Cardiac fibroblast (primary cell): ENCODE measurements at places on chromosomes 12 and 14.

DNA sequence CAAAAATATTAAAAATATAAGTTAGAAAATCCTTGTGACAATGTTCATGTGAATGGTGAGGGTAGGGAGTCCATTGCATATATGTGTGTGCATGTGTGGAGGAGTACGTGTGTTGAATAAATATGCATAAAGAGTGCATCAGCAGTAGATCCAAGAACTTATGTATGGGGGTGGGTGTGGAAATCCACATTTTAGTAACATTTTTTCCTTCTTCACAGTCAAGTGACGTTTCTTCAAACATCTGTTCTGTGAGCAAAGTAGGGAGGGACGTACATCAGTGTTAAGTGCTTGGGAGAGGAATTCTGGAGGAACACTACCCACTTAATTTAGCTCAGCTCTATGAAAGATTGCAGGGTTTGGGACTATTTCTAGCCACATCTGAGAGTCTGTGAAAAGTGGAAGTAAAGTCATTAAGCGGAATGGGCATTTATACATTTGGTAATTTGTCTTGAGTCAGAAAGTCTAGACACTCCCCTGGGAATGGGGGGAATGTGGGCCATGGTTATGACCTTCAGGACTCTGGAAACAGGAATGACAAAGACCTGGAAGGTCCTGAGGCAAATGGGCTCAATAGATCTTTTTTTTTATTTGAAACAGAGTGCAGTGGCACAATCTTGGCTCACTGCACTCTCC, 156.4 kb upstream of the PLXNC1 start:
- DNase-seq, result peak; percentile 5

DNA sequence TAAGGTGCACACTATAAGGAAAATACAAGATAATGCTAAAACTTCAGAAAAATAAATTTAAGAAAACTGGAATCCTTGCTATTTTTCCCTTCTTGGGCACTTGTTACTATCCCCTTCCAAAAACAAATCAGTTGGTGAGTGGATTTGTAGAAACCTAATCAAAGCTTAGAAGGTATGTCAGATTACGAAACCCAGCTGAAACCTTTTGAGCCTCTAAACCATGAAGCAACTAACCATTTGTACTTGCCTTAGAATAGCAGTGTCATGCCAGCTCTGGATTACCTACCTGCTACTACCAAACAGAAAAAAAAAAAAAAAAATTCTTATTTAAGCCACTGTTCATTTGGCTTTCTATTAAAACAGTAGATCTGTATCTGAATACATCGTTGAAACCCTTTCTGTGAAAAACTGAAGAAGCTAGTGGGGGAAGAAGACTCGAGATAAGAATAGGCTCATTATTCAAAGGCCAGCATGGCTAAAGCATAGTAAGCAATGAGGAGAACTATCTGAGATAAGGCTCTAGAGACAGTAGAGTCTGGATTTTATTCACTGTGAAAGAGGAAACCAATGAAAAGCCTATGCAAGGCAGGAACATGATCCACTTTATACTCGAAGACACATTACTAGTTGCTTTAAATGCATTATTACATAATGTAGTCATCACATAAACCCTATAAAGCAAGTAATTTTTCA, 30.2 kb downstream of the OSBPL8 start:
- DNase-seq, result no peak

GRCh38 chr14:61516118-61516743, 179.1 kb upstream of the HIF1A start:
- peak; percentile 66 for DNase-seq

DNA sequence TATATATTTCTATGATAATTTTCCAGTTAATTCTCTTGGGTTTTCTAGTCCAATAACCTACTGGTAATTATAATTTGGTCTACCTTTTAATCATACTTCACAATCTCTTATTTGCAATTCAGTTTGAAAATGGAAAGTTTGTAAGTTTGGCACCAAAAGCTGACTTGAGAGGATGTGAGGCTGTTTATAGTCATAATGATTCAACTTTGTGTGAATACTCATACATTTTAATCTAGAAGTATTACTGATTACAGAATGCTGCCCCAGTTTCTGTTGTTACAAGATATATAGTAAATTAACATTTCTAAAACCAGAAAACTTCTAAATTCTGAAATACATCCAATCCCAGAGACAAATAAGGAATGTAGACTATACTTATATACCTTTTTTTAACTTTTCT, 158.2 kb downstream of the SLC38A4 start:
- peak; percentile 62 for DNase-seq

GRCh38 chr14:100658181-100658886, 68.4 kb upstream of the DLK1 start:
- DNase-seq, result no peak

GRCh38 chr12:65941388-65941787, 117.1 kb downstream of the HMGA2 start:
- DNase-seq, result peak; percentile 86

- DNase-seq, result no peak
These were observed 57.7 kb upstream of the DLK1 start for GRCh38 chr14:100669011-100669412.

GRCh38 chr12:1056390-1056789, 65.4 kb downstream of the ERC1 start:
- no peak for DNase-seq

DNA sequence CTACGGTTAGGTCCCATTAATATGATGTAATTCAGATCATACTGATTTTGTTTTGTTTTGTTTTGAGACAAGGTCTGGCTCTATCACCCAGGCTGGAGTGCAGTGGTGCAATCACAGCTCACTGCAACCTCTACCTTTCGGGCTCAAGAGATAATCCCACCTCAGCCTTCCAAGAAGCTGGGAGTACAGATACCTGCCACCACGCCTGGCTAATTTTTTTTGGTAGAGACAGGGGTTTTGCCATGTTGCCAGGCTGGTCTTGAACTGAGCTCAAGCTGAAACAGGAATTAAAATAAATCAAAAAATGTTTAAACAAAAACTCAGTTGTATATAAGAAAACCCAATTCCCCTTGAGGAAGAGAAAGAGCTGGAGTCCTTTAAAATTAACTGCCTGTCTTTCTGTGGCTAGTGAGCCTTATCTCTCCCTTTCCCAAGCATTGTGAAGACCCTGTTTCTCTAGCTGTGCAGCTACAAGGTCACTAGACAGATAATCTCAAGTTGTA, 17.7 kb upstream of the ANAPC7 start:
- DNase-seq, result no peak

DNA sequence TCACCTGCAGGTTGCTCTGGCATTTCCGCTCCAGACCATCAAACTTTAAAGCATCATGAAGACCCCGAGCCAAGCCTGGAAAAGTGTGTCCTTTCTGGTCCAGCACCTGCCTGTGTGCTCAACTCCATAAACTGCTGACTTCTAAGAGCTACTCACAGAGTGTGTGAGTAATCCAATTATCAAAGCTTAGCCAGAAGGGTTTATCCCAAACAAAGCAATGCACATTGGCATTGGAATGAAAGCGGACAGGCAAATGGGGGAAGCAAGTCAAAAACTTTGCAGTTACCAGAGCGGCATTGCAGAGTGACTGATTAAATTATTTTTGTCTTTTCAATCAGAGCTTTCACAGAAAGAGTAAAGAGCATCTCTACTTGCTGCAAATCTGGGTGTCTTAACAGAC, 1262.4 kb upstream of the SEL1L start:
- DNase-seq, result no peak

GRCh38 chr14:89312932-89313331, 104.1 kb downstream of the FOXN3 start:
- no peak for DNase-seq

DNA sequence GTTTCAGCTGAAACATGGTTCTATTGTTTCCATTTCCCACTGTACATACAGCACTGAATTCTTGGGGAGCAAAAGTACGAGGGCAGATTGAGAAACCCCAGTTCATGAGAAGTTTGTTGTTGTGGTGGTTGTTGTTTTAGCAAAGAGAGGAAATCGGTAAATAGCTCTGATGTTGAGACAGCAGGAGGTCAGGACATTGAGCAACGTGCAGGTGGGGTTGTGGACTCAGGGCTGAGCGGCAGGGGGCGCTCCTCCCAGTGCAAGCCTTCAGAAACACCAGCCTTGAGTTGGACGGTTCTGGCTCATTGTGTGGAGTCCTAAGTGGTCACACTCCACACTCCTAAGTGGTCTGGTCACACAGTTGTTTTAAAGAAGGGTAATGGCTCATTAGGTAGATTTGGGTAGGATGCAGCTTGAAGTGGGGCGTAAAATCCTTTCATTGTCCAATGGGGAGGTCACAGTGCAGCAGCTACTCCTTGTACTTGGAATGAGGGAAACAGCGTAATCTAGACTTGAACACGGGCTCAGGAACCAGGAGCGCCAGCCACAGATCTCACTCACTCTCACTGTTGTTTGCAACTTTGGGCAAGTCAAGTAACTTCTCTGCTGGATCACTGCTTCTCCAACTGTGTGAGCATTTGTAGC, 14.5 kb upstream of the PWP1 start:
- DNase-seq, result peak; percentile 22

- peak; percentile 40 for DNase-seq
These were observed 185.6 kb downstream of the EPS8 start for GRCh38 chr12:15603474-15604085.

GRCh38 chr12:64029013-64029857, 184.7 kb downstream of the SRGAP1 start:
- DNase-seq, result peak; percentile 81

- DNase-seq, result no peak
These were observed 73.3 kb downstream of the NDUFA12 start for GRCh38 chr12:94930216-94930654.

DNA sequence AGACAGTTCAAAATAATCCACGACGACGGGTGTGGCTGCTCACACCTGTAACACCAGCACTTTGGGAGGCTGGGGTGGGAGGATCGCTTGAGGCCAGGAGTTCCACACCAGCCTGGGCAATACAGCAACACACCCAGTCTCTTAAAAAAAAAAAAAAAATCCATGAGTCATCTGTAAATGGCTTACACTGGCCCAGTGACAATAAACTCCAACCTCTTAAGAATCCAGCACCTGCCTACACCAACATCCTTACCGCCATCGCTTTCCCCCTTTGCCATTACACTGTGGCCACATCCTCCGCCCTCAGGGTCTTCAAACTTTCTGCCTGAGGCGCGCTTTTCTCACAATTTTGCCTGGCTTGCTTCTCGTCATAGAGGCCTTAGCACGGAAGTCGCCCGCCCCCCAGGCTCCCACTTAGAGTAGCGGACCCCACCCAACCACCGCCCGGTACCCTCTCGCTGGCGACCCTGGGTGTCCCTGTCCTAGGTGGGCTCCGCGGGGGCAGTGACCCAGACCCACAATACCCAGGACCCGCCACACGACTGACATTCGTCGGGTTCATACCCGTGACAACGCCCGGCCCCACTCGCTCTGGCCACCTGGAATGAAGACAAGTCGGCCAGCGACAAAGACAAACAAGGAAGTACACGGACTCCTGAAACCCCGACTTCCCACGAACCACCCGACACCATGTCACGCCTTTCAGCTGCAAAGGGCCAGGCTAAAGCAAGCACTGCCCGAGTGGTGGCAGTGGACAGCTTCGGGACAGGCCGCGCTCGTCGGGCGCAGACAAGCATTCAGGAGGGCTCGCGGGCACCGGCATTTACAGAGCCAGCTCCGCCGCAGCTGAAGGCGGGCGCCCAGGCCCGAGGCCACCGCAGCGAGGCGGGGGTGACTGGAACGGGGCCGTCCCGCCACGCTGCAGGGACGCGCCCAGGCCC, 636 bp downstream of the GOLGA3 start:
- peak; percentile 74 for DNase-seq

DNA sequence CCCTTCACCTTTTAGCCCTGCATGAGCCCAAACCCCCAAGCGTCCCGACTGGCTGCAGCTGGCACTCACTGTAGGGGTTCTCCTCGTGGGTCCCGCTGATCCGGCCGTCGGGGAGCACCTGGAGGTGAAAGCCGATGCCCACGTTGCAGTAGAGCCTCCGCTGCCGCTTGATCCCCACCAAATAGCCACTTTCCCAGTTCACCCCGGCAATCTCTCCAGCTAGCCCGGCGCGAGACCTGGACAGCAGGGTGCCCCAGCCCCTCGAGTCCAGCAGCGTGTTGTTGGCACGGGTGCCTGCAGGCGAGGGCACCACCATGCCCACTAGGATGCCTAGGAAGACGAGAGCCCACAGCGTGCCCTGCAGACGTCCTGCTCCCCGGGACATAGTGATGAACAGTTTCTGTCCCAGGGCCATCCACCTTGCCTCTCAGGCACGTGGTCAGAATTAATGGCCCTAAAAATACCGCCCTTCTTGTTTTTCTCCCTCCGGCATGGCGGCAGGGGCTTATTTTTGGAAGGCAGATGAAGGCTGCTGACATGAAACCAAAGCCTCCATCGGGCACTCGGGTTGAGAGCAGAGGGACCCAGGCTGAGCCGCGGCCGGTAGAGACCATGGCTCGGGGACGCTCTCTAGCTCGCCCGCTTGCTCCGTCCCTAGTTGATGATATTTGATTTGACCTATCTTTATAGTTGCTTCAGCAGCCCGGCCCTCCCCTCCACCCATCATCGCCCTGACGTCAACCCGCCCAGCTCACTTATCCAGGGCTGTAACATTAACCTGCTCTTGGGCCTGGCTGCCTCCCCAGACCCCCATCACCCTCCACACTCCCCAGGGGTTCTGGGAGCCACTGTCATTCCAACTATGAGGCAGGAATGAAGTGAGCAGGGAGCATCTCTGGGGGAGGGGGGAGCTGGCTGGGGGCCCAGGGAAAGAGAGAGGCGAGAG, at the start of gene FGF6:
Gene FGF6, minus strand, starts transcription at position 660 of the 946 bp plus-strand sequence. Its CDS starts 245 bp downstream, at position 415.
- no peak for DNase-seq

DNA sequence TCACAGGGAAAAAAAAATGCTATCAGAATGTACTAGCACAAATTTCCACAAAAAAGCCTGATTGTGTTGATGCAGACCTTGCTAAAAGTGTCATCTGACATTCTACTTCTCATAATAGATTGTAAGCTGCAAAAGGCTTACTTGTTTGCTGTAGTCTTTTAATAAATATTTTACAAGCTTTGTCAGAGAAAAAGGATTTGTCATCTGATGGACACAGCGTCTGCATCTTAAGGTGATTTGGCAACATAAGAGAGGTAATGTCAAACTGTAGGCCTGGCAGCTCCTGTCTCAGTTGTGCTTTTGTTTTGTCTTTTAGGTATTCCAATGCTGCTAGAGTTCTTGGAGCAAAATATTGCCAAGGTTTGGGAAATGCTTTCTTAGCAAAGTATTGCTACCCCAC, 26.3 kb upstream of the KCNH3 start:
- no peak for DNase-seq

- DNase-seq, result peak; percentile 2
These were observed 63.6 kb upstream of the PWP1 start for GRCh38 chr12:107622001-107622400.

- no peak for DNase-seq
These were observed 4.1 kb downstream of the BMP4 start for GRCh38 chr14:53952533-53952932.

DNA sequence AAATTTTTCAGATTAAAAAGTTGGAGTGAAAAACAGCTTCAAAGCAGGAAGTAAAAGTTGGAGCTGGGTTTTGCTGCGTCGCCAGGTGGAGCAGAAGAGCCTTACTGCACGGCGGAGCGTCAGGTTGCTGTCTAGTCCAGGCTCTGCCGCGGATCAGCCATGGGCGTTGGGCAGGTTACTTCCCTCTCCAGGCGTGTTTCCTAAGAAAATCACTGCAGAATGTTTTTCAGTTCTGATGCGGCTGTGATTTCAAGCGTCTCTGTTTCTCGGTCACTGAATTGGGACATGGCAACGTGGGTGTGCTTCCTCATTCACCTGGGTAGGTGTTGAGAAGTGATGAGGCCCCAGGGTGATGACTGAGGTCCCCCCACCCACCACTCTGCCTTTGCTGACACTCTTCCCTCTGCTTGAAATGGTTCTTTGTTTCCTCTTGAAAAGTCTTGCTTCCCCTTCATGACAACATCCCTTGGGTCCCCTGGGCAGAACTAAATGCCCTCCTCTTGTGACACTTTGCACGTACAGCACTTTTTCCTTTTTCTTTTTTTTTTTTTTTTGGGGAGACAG, 7.6 kb downstream of the EVL start:
- DNase-seq, result no peak

GRCh38 chr12:63928305-63928704, 83.8 kb downstream of the SRGAP1 start:
- DNase-seq, result no peak
